8988T (cell line): ENCODE measurements at places on chromosomes 3 and 15.
A peak's percentile ranks its signal among the peaks of the same experiment; 100 is the strongest.

- DNase-seq: no peak
Observed at GRCh38 chr3:87756616-87757015, 302.2 kb downstream of the CGGBP1 start.

DNA sequence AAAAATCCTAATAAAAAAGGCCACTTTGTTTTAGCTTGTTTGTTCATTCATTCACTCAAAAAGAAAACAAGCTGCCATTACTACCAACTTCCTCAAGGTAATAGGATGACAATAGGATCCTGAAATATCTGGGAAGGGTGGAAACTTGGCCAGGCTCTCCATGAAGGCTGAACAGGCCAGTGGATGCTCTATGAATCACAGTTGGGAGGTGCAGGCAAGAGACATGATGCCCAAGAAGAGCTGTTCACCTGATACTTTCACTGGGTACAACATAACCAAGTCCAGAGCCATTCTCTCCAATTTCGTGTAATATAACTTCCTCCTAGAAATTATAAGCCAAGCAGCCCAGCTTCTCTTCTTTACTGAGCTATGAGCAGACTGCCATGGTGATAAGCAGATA is 37.3 kb downstream of the NMNAT3 start:
- no peak for DNase-seq

DNA sequence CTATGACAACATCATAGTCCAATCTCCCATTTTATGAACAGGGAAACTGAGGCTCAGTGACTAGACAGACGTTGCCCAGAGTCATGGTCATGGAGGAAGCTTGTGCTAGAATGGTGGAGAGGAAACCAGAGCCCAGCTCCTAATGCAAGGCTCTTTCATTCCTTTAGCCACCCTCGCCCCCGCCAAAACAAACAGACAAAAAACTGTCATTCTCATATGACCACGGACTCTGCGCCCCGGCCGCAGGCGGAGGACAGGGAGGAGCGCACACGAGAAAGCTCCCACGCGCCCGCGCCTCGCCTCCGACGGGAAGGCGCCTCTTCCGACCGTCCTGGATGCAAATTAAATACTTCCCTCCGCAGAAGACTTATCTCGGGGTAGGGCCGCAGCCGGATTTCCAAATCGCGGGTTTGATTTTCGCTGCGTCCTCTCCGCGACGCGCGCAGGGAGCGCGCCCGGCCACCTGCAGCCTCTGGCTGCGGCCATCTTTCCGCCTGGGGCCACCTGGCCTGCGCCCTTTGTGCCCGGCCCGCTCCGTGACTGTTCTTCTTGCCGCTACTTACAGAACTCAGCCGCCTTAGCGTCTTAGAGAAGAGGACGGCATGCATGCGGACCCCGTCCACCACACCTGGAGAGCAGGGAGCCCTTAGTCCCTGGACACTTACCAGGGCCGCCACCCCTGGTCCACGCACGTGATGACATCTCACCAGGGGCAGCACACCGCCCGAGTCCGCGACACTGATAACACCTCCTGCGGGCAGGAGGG is 670 bp upstream of the ATP13A3 start:
- DNase-seq: peak; percentile 43

DNA sequence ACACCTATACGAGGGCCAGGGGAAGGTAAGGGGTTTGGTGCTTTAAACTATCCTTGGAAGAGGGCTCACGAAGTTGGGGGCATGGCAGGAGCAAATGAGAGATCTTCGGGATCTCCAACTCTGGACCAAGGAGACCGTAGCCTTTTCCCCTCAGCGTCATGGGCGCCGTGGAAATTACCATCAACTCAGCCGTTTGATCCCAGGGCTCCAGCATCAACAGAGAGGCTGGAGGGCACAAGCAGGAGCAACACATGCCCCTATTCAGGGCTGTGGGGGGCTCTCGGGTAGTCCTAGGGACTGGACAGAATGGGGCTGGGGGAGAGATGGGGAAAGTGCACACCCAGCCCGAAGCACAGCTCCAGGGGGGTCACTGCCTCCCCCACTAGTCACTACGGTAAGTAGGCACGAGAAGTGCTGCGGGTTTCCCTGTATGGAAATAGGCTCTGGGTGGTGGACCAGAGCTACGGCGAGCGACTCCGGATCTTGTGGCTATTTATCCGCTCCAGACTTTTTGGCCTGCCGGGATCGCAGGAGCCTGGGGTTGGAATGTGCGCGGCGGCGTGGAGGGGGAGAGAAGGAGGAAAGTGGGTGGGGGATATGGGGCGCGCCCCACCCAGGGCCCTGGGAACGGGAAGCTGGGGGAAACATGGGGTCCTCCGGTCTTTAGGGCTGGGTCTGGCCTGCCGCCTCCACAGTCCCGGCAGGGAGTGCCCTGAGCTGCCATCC is 539 bp upstream of the LAMB2 start:
- peak; percentile 97 for DNase-seq

- DNase-seq: no peak
Observed at GRCh38 chr3:30078736-30079135, 527.7 kb upstream of the TGFBR2 start.

DNA sequence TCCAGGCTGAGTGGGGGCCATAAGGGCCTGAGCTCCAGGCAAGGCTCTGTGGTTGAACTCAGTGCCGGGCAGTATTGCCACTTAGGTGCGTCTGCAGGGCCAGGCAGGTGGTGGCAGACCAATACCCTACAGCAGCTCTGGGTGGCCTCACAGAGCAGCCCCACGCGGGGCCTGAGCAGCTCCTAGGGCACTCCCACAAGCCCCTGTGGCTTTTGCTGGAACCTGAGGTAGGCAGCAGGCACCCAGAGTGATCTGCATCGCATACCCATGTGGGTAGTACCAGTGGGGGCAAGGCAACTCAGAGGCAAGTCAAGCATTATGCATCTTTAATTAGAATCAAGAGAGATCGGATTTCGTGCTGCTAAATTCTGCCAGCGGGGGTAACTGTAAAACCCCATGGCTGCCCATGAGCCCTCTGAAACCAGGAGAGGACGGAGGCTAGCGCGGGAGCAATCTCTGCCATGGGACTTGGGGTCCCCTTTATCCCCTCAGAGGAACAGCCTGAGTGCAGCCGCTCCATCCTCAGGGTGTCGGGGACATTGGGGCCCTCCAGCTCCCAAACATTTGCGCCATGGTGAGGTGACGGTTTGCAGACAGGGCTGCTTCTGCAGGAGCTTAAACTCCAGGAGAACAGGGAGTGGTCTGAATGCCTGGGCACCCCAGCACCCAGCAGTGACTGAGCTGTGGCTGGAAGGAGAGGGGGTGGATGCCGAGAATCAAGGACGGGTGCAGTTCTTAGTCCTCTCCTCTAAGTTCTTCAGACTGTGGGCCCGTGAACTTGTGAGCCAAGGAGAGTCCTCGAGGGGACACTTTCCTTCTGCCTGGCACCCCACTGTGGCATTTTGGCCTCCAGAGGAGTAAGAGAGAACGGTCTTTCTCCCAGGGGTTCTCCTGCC is 62.4 kb upstream of the PCSK6 start:
- DNase-seq: no peak

GRCh38 chr3:4972652-4973643 is 6.3 kb upstream of the BHLHE40 start:
- DNase-seq: no peak
